ENCODE measurements at places on chromosomes 4 and X.

- no peak for DNase-seq
Observed at GRCh38 chrX:129754056-129755024, 15.6 kb downstream of the XPNPEP2 start.

GRCh38 chr4:60581919-60582536 lies 618.1 kb upstream of the ADGRL3 start:
- no peak for DNase-seq

GRCh38 chr4:176981551-176981950 lies 188.8 kb upstream of the VEGFC start:
- no peak for DNase-seq

DNA sequence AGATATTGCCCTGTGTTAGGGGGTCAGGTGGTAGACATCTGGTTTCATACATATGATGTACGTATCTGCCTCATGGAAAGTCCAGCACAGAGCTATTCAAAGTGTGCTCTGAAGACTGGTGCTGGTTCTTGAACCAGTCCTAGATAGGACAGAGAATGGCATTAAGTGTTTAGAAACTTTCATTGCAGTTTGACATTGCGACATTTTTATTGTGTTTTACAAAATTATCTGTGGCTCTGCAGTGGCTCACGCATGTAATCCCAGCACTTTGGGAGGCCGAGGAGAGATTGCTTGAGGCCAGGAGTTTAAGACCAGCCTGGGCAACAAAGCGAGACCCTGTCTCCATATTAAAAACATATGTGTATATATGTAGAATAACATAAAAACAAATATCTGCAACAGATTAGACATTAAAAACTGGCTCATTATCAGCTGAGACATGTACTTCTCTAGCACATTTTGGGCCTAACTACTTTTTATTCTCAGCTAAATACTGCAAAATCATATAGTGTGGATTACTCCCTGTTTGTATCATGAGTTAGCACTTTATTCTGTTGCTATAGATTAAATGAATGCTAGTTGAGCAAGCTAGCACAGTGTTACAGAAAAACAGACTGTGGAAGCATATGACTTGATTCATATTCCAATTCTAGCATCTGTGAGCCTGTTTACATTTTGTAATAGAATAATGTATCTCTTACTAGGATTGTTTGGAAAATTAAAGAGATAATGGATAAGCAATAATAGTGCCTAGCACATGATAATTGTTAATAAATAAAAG lies 57.1 kb downstream of the USP9X start:
- DNase-seq = no peak

DNA sequence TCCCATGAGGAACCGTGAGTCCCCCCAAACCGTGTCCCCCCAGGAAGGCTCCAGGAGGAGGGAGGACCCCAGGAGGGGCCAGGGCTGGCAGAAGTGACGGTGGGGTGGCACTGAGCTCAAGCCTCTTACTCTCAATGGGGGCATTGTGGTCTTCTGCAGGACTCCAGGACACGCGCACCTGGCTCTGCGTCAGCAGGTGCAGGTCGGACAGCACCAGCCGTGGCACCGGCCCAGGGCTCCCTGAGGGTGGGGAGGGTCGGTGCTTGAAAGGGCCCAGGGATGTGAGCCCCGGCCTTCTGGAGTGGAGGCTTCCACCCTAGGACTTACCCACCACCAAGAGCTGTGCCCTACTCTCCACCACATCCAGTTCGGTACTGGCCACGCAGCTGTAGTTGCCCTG lies 18.3 kb downstream of the L1CAM start:
- no peak for DNase-seq

- DNase-seq = no peak
Observed at GRCh38 chrX:107760304-107761077, 15.1 kb downstream of the TSC22D3 start.

All from activated naive CD4-positive, alpha-beta T cell treated with Interleukin-2 at 50 U/mL for 16 hours (primary cell).